Fibroblast of skin of scalp (primary cell): ENCODE measurements at places on chromosomes 6 and 20.

- no peak for DNase-seq
Observed at GRCh38 chr6:32689531-32690501, 23.4 kb upstream of the HLA-DQB1 start.

GRCh38 chr6:109867970-109868358, 110.1 kb upstream of the GPR6 start:
- peak; percentile 12 for DNase-seq

DNA sequence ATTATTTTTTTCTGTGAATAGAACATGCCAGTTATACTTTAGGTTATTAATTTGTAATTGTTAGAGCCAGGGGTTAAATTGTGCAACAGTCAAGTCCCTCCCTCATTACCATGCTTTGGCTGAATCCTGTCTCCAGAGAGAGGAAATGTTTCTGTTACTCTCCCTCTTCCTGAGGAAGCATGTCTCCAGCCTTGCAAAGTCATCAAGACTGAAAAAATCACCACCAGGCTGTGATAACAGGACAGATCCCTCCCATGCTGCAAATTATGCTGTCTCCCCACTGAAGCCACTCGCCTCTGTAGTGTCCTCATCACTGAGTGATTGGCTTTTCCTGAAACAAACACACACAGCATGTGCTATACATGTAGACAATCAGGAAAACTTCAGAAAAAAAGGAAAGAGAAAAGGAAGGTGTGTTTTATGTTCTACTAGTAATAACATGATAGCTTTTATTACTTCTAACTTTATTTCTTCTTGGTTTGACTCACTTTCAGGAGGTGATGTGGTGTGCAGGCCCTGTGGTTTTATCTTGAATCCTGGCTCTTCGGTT, 290.0 kb upstream of the JAG1 start:
- no peak for DNase-seq

- no peak for DNase-seq
Observed at GRCh38 chr6:10413262-10413849, 1.5 kb downstream of the TFAP2A start.

DNA sequence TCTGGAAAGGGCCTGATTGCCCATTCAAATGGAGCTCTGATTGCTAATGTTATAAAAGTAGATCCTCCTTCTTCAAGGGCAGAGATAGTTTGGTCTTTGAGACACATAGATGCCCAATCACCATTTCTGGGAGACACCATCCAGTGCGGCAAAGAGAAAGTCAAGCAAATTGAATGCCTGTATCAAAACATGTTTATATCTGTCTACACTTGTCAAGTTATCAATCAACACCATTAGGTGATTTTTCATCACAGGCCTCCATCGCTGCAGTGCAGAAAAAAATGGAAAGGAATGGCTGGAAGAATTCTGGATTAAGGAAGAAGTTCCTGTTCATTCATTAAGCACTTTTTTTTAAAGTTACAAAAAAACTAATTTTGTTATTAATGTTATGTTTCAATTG, 54.8 kb upstream of the ZFP64 start:
- DNase-seq = no peak

GRCh38 chr6:140079328-140079727, 704.9 kb upstream of the CITED2 start:
- DNase-seq = peak; percentile 86

- DNase-seq = no peak
Observed at GRCh38 chr20:57756213-57756612, 46.4 kb upstream of the PMEPA1 start.

DNA sequence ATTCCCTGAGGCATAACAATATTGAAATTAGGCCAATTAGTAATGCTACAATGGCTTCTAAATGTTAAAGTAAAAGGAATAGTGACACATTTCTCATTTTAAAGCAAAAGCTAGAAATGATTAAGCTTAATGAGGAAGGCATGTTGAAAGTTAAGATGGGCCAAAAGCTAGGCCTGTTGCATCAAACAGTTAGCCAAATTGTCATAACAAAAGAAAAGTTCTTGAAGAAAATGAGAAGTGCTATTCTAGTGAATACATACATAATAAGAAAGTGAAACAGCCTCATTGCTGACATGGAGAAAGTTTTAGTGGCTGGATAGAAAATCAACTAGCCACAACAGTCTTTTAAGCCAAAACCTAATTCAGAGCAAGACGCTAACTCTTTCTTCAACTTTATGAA, 12.9 kb downstream of the OR2A4 start:
- no peak for DNase-seq

GRCh38 chr20:13318871-13319521, 97.9 kb downstream of the ISM1 start:
- DNase-seq = no peak

DNA sequence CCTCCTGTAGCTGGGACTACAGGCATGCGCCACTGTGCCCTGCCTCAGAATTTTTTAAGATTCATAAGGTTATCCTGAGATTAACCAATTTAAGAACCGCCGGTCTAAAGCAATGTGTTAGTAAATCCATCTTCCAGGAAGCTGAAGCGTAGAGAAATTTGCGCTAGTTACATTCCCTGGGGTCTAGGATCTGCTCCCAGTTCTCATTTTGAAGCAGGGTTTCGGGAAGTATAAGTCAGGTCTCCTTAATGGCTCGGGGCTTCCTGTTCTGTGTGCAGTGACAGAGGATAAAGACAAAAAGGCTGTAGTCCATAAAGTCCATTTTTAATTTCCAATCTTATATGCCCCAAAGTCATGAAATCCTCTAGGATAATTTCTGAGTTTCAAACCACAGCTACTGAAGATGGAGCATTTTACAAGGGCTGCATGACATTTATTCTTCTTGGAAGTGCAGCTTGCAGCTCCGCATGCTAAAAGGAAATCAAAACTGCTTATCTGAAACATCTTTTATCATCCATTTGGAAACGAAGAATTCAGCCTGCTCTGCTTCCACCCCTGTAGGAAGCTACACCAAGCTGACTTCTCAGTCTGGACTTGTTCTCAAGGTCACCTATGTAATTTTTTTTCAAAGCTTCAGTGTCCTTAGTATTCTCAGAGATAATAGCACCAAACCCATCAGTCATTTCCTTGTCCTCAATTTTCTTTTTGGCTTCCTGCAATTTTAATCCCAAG, 326.1 kb downstream of the PRL start:
- DNase-seq = no peak

DNA sequence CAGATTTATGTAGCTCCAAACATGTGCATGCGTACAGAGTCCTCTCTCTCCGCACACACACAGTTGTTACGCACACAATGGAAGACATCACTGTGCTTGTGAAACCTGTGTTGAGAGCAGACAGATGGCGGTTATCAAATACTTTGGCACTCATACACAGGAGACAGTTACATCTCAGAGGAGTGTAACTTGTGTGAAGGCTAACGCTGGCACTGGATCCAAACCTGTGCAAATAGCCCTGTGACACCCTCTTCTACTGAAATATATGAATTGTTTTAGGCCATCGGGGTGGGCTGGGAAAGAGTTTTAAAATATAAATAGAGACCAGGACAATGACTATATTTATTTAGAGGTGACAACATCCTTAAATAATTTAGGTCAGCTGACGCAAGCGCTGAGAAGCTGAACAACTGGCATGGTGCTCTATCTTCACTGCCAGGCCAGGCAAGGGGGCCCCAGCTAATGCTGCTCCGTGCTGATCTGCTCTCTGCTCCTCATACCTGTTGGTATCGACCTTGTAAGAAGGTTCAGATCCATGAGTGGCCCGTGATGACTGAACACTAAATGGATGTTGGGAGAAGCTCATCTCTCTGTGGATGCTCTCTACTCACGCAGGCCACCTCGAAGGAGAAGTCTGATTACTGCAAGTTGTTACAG, 69.4 kb downstream of the FOXC1 start:
- peak; percentile 41 for DNase-seq

GRCh38 chr6:167801263-167801662, 25.4 kb upstream of the AFDN start:
- no peak for DNase-seq

DNA sequence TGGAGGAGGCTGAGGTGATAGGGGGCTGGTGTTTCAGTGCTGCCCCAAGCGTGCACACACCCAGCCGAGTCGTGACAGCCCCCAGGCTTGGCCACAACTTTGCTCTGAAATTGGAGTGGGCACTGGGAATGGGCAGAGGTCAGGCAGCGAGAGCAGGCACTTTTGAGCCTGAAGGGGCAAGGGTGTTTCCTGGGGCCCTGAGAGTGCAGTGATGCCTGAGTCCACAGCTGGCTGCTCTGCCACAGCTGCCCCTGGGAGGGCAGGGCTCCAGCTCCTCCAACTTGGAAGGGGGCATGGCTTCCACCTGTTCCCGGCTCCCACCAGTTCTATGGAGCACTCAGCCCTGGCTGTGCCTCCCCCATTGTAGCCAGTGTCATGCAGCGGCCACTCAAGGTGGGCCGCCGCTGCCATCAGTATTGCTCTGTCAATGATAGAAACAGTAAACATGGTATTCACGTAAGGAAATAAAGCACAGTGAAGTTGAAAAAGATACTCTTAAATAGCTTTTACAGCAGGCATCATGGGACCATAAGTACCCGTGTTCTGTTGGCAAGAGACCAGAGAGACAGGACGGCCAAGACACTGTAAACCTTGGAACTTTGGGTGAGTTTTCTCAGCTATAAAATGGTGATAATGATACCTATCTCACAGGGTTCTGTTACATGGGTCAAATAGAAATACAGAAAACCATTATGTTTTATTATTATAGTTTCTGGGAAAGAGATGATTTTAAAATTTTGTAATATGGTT, 108.9 kb downstream of the THEMIS start:
- no peak for DNase-seq

DNA sequence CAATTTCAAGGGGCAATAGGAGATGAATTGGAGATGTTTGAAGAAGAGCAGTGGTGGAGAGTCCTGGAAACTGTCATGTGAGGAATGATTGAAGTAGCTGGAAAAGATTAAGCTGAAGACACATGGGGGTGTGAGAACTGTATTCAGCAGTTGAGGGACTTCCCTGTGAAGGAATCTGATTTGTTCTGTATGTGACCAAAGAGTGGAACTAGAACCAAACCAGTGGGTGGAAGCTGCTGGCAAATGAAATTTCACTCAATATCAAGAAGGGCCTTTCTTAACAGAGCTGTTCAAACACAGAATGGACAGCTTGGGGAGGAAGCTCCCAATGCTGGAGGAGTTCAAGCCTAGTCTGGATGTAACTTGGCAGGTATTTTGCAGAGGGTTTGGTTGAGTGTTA, 21.3 kb downstream of the SEC23B start:
- no peak for DNase-seq

- peak; percentile 75 for DNase-seq
Observed at GRCh38 chr20:16501301-16501700, 71.9 kb downstream of the KIF16B start.

DNA sequence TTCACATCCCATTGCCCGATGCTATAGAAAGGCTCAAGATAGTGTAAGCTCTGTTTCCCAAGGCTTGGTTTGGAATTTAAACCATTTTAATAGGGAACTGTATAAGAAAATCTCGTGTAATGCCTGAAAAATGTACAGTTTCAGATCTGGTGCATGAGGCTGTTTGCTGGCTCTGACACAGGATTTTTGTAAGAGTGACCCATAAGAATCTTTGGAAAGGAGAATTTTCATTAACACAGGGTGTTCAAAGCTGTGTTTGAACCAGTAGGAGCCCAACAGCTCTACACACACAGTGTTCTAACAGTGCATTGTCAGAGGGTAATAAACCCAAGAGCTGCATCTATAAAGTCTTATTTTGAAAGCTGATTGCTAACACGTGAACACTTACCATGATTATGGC, 293.5 kb downstream of the PRL start:
- peak; percentile 80 for DNase-seq

GRCh38 chr20:22768266-22769178, 184.2 kb upstream of the FOXA2 start:
- DNase-seq = peak; percentile 49

DNA sequence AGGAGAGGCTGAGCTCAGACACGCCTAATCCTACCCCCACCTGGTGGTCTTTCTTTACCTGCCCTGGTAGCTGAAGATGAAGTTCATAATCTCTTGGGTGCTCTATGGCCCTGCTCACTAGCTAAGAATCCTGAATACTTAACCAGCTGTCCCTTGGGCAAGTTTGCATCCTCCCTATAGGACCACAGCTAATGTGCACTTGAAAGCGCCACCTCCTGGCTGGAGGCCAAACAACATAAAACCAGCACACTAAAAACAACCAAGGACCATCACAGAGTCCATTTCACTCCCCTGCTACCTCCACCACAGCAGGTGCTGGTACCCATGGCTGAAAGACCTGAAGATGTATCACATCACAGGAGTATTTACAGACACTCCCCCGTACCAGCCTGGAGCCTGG, 155.5 kb upstream of the SLC24A3 start:
- no peak for DNase-seq

DNA sequence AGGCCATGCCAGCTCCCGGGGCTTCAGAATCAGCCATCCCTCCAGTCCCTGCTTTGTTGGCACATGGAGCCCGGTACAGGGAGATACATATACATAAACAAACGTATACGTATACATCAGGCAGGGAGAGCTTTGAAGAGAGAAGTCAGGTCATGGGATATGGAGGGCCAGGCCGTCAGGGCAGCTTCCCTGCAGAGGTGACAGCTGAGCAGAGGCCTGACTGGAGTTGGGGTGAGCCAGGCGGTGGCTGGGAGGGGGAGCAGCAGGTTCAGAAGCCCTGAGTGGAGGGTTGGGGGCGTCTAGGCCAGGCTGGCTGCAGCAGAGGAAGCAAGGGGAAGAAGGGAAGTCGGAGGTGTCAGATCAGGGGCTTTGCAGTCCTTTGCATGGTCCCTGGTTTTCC, 61.7 kb downstream of the STK35 start:
- DNase-seq = no peak

DNA sequence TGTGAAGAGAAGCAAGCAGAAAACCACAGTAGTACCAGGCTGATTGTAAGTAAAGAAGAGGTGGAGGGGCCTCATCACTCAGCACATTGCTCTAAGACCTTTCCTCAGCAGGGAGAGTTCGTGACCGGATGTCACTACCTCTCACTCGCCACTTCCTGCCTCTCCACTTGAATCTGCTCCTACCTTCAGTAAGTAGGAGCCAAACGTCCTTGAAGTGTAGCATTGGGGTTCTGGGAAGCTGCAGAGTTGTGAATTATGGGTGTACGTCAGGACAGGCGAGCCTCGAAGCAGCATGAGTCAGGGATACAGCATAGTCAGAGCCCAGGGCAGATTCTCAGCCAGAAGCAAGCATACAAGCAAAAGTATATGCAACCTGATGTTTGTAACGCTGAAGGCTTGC, 224.9 kb downstream of the PHACTR1 start:
- DNase-seq = no peak

GRCh38 chr6:64000818-64001491, 365.4 kb downstream of the PHF3 start:
- DNase-seq = no peak

DNA sequence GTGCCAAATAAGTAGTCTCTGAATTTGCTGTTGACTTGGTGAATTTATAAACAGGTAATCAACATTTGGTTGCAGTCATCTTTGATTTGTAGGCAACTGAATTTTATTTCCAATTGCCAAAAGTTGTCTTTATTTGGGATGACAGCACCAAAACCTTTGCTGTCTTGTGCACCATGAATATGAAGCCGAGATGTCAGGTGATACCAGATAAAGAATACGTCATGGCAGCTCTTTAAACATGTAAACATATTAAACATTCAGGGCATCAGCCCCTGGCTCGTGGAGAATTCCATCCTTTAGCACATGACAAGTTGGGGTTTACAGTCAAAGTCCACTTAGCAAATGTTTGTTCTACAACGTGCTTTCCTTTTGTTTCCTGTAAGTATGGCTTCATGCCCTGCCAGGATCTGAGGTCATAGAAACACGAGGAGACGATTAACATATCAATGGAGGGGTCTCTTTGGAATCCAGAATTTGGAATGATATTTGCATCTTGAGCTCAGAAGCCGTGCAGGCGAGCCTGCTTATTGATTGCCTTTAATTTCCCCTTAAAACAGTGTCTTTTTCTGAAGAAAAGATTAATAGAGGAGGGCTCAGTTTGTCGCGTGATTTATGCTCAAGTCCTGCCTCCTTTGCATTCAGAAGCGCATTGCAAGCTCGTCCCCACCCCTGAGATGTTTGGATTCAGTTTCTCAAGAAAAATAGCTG, 170.2 kb upstream of the ZNF217 start:
- DNase-seq = peak; percentile 45
